ENCODE measurements at places on chromosomes 5 and 9.

- no peak for DNase-seq
Measured at GRCh38 chr5:169546346-169546745, 37.2 kb upstream of the SPDL1 start.

DNA sequence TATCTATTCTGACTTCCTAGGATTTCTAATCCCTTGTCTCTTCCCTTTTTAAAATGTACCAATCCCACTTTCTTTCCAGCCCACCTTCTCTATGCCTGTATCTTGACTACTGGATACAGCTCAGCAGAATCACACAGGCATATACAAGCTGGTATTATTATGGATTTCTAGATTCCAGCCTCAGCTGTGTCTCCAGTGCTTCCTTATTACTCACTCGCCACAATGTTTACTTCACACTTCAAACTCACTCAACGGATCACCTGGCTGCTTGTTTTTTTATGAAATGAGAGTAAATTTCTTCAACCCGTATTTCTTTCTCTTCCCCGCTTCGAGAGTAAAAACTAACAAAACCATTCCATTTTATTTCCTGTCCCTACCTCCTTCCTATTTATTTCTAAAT is 38.8 kb downstream of the CWC27 start:
- DNase-seq, result no peak

DNA sequence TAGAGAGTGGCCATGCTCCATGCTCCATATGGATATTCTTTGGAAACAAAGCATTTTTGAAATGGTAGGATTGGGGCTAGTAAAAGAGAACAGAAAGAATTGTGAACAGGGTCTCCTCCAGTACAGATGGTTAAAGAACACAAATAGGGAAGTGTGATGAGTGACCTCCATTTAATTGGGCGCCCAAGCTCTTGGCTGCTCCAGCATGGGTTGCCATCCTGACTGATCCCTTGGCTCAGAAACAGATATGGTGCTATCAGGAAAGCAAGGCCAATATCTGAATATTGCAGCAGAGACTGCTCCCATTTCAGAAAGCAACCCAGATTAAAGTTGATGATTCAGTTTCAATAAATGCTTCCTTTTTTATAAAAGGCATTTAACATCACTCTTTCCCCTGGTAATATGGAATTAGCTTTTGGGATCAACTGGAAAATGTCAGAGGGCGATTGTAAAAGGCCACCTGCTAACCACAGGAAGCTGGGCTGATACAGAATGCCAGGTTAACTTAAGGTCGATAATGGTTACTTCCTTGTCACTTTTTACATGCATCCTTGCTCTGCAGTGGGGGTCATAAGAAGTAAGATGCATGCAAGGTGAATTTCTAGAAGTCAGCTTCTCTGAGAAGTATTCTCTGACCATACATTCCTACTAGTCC is 52.9 kb downstream of the TMC1 start:
- no peak for DNase-seq

GRCh38 chr5:53381-54174 is 38.4 kb upstream of the PLEKHG4B start:
- peak; percentile 10 for DNase-seq

DNA sequence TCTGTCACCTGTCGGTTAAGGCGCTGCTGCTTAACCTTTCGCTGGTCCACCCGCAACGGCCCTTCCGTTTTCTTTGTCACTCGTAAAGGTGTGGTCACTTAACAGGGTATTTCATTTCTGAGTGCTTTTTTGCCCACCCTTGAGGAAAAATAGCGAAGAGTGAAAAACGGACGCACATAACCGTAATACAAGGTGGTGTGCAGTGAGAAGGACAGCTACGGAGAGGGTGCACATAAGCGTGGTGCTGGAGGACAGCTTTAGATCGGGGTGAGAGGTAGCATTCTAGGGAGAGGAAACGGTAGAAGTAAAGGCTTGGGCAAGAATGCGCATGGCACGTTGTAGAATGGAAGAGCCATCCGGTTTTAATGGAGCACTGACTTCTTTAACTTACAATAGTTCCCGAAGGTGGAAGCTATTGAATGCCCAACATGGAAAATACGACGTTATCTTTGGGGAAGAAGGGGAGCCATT is 761 bp downstream of the CCT5 start:
- peak; percentile 34 for DNase-seq

GRCh38 chr5:135194573-135195269 is 160.7 kb upstream of the PITX1 start:
- DNase-seq, result peak; percentile 15

GRCh38 chr5:154449786-154450185 is 4.0 kb downstream of the SAP30L start:
- DNase-seq, result no peak

DNA sequence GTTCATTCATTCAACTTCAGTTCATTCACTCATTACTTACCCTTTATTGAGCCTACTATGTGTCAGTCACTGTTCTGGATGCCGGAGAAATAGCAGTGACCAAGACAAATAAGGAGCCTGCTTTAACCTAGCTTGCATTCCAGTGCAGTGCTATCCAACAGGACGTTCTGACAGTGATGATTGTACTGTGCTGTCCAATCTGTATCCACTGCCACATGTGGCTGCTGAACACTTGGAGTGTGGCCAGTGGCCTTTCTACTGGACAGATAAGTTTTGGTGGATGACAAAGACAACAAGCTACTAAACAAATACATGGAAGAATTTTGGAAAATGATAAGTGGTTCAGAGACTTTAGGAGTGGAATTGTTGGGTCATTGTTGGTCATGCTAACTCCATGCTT is 33.6 kb downstream of the SUB1 start:
- DNase-seq, result no peak

- DNase-seq, result no peak
Measured at GRCh38 chr9:136233411-136233810, 12.2 kb downstream of the QSOX2 start.

DNA sequence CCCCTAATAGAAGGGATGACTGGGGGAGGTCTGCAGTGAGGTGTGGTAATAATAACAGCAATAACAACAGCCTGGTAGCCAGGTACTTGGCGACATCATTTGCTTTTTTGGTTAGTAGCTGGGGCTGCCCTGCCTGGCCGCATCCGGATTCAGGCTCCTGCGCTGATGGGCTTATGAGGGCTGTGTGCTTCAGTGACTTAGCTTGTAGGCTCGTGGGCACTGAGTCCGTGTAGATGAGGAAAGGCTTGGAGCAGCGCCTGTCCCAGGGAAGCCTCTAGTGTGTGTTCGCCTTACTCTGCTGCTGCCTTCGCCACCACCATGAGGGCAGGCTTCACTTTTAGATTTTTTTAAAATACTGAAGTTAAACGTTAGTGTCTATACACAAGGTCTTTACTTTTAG is 4.5 kb downstream of the NDUFS6 start:
- no peak for DNase-seq

DNA sequence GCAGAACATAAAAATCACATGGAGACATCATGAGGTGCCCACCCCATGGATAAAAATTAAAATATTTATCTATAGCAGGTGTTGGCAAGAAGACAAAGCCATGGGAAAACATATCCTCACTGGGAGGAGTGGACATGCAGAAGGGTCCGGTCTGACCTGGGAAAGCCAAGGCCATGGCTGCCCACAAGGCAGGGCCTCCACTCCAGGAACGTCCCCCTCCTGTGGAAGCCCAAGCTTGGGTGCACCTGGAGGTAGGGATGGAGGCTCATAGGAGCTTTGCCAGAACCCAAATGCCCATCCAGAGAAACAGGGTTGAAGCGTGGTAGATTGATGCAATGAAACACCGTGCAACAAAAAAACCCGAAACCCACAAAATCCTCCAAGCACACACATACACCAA is 81.4 kb upstream of the COL5A1 start:
- no peak for DNase-seq

DNA sequence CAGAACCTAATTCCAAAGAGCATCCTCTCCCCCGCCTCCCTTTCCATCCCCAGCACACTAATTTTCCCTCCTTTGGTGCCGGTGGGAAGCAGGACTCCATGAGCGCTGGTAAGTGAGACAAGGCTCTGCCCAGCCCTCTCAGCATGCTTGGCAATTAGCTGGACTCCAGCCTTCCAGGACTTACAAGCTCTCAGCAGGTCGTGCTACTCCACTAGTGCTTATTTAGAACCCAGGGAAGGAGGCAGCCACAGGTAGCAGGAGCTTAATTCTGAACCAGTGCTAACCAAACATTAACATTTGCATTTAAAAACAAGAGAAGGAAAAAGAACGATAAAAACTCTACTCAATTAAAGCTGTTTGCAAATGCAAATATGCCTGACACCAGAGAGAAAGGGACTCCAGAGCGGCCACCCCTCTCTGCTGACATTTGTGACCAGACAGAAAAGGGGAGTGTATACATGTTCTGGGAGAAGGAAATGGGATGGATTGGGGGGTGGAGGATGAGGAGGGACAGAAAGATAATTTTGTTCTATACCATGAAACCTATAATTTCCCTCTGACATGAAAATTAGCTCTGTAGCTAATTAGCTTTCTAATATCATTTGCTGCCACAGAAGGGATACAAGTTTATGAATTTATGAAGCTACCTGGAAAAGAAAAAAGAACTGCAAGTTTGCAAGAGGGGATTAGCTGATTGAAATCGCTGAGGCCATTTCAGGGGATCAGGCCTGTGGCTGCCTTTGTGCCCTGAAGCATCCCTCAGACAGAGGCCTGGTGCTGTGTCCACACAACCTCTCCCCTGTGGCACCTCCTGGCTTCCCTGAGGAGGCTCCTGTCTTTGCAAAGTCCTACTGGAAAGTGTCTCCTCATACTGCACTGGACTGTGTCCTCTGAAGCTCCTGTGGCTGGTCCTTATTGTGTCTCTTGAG is 266.3 kb downstream of the SEC61B start:
- no peak for DNase-seq

DNA sequence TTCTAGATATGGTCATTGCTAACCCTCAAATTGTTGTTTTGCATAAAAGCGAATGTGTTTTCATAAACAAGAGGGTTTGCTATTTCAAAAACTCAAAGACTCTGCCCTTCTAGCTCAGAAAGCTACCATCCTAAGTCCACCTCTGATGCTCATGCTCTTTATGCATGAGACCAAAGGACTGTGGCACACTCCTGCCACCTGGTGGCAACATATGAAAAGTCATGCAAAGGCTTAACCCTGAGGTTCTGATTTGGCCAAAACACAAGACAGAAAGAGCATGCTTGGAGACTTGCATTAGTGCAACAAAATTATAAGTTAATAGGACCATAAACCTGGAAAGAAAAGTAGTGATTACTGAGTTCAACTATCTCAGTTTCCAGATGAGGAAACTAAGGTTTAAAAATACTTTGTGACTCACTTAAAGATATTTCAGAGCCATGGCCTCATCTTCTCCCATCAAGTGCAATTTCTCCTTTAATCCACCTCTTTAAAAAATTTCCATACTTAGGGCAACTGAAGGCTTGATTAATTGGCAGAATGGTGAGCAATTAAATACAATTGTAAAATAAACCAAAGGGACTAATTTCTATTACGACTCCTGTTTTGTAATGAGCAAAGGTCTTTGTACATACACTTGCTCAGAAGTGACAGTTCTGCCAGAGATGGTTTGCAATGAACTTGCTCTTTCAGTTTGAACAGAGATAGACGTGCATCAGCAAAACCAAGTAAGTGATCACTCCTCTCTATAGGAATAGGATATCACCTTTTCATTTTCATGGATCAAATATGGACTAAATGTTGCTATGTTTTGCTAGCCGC is 110.7 kb upstream of the RAD23B start:
- peak; percentile 91 for DNase-seq

GRCh38 chr9:125487842-125488241 is 219.2 kb downstream of the MAPKAP1 start:
- no peak for DNase-seq

DNA sequence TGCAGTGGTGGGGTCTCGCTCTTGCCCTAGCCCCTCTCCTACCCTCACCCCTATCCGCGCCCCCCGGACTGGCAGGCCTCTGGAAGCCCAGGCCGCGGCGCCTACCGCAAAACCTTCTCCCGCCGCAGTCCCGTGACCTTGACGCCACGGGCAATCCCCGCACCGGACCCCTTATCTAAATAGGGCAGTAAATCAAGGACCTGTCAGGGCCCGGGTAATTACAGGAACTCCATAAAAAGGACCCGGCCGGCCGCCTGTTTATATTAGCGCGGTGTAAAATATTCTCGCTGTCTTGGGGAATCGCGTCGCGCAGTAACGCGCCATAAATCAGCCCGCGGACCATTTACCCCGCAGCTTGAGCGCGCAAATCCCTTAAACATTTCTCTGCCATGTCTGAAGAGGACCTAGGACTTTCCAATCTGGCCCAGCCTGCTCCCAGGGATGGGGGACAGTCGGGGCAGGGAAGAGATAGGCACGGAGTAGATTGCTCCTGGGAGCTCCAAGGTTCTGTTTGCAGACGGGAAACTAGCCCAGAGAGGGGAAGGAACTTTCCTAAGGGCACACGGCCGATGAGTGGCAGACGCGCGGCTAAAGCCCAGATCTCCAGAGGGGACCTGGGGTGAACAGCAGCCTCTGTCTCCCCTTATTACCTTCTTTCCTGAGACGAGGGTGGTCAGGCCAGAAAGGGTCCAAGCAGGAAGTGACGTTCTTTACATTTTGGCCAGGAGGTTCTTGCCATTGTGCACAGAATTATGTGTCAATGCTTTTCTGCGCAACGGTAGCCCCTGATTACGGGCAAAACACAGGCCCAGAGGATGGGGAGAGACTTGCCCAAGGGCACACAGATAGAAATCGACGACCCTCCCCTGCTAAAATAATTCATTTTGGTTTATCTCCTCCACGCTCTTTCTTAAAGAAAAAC is 4.8 kb upstream of the HAND1 start:
- no peak for DNase-seq

DNA sequence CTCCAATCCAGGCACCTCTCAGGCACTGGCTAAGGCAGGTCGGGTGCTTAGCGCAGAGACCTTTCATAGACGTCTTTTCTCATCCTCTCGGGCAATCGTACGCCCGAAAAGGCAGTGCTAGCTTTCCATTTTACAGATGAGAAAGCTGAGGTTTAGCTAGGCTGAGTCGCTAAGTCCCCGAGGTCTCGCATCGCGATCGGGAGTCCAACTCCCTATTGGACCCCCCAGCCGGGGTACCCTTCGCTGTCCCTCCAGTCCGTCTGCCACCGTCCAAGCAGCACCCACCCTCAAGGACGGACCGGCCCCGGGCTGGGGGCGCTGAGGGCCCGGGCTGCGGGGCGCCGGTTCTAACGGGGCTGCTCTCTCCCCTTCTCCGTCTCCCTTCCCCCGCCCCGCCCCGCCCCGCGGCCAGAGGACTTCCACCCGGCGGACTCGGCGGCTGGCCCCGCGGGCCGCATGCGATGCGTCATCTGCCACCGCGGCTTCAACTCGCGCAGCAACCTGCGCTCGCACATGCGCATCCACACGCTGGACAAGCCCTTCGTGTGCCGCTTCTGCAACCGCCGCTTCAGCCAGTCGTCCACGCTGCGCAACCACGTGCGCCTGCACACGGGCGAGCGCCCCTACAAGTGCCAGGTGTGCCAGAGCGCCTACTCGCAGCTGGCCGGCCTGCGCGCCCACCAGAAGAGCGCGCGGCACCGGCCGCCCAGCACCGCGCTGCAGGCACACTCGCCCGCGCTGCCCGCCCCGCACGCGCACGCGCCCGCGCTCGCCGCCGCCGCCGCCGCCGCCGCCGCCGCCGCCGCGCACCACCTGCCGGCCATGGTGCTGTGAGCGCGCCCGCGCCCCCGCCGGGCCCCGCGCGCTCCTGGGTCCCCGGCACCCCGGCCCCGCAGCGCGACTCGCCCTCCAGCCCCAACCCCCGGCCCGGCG is 12.5 kb upstream of the EXOSC2 start:
- DNase-seq, result peak; percentile 84
